ENCODE measurements at places on chromosomes 5 and 9.

GRCh38 chr5:72030237-72030636 is 77.0 kb upstream of the MAP1B start:
- DNase-seq, result no peak

GRCh38 chr9:1738511-1739100 is 276.5 kb upstream of the SMARCA2 start:
- DNase-seq, result no peak

DNA sequence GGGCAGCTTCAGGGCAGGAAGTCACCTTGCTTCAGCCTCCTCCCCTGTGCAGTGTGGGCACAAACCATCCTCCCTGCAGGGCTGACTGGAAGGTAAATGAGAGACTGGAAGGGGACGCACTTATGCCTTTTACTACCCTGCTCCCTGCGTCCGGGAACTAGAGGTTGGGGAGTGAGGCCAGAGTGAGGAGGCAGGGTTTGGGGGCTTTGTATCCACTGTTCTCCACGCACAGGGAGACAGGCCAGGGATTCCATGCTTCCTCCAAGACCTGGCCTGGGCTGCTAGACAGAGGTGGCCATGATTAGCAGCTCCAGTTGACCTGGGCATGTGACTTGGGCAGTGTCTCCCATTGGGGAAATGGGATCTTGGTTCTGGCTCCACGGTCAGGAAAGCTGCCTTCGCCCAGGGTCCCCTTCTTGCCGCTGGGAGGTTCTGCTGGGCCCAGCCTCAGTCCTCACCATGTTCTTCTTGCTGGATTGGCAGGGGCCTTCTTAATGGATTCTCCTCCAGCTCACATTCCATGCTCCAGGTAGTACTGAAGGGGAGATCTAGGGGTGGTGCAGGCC is 37.0 kb upstream of the PSD2 start:
- no peak for DNase-seq

GRCh38 chr9:124182741-124183140 is 75.0 kb upstream of the NEK6 start:
- DNase-seq, result no peak

- DNase-seq, result no peak
Observed at GRCh38 chr5:98163796-98164493, 609.5 kb upstream of the RGMB start.

- no peak for DNase-seq
Observed at GRCh38 chr9:36218011-36218410, 27.3 kb downstream of the CLTA start.
